ENCODE measurements at places on chromosomes 3 and 15.

DNA sequence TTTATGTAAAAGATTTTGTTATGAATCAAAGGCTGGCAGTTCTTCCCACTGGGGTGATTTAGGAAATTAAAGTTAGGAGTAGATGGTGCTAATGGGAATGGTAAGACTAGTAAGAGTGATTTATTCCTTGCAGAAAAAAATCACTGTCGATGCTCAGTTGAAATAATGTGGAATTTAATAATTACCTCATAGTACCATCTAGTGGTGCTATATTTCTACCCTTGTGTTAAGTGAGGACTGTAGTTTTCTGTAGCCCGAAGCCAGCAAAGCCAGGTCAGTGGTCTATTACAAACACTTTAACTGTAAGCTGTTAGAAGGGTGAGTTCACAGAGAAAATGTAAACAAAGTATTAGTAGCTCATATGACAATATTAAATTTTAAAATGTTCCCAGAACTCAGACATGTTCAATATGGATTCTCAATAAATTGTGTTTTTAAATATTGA lies 39.5 kb upstream of the GOLGA8J start:
- DNase-seq, result no peak

GRCh38 chr15:63599401-63600000 lies 2.3 kb downstream of the FBXL22 start:
- no peak for DNase-seq

DNA sequence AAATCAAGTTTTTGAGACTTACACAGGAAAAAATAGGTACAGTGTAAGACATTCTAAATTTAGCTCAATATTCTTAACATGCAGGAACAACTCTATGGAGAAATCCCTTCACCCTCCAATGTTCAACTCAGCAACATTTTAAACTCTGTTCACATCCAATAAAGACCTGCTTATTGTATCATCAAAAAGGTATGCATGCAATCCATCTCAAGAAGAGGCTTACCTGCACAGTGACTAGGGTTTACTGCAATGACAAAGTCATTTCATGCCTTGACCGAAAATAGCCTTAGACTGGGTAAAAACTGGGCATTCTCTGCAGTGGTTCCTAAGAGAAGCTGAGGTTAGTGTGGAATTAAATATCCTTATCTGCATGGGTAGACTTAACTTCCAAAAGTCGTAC lies 80.5 kb downstream of the MAGI1 start:
- no peak for DNase-seq

DNA sequence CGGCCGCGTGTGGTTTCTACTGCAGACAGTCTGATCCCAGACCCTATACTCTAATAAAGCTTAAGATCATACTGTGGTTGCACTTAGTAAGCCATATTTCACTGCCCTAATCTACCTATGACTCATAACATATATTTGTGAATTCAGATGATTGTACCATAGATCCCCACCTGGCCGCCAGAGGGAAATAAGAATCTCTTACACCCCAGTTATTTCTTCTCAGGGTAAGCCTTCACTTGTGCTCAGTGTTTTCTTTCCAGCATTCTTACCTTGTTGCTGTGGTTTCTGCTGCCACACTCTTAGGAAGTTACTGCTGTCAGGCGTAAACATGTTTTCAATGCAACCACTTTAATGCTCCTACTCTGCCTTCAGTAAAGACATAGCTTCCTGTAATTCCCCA lies 105.9 kb downstream of the B3GALNT1 start:
- DNase-seq, result no peak

DNA sequence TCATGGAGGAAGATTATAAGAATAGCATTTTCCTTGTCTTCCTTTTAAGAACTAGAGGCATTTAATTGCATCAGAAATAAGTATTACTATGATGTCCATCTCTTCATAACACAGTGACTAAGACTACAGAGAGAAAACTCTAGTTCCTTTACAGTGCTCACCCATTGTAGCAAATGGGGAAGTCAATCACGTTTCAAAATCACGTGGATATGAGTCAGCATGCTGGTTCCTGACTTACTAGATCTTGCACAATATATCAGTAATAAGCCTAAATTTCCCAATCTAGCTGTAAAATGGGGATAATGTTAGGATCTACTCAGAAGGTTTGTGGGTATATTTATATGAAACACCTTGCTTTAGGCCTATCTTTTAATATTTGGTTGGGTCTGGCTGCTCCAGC lies 254.8 kb upstream of the EOMES start:
- no peak for DNase-seq

DNA sequence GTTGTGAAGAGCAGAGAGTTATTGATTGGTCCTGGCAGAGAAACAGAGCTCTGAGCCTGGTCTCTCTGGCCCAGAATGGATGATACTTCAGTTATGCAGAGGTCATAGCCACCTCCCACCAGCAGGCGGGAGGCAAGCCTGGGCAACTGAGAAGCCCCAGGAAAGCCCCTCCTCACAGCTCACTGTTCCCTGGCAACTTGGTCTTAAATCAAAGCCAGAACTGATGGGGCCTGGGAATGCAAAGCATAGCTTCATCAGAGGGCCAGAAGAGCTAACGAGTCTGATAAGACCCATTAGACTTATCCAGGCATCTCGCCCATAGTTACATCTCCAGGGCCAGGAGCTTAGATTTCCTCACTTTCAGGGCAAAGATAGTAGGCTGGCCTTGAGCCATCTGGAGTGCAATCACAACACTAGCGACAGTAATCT lies 5.5 kb upstream of the COLQ start:
- no peak for DNase-seq

DNA sequence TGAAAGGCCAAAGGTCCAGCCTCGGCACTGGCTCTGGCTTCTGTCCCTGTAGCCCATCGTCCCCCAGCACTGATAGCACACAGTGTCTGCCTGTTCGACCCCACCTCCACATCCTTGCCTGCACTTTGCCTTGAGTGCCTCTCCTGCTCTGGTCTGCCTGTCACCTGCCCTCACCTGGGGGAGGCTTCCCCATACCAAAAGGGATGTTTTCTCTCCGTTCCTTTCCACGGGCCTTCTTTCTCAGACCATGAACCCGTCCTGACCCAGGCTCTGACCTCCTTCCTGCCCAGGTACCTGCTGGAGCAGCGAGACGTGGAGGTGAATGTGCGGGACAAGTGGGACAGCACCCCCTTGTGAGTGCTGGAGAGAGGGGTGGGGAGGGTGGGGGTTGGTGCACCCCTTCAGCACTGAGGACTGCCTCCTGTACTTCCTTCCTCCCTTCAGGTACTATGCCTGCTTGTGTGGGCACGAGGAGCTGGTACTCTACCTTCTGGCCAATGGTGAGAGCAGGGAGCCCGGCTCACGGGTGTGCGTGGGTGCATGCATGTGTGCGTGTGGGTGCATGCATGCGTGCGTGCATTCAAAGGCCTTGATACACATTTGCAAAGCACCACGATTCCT lies 1.5 kb downstream of the ABTB1 start:
- DNase-seq, result no peak

GRCh38 chr3:141331377-141332318 lies 36.7 kb upstream of the ZBTB38 start:
- peak; percentile 82 for DNase-seq

DNA sequence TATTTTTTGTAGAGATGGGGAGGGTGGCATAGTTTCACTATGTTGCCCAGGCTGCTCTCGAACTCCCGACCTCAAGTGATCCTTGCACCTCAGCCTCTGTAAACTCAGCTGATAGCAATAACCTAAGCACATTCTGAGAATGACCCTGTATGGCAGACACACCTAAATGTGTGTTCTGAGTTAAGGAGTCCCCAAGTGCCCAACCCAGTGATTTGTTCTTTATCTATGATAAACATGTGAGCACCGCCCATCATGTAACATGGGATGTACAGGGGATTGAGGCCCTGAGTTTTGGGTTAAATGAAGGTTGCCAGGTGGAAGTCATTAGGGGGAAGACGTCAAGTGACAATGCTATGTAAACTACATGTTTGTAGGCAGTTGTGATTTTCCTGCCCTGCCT lies 5.7 kb downstream of the NCEH1 start:
- DNase-seq, result no peak

DNA sequence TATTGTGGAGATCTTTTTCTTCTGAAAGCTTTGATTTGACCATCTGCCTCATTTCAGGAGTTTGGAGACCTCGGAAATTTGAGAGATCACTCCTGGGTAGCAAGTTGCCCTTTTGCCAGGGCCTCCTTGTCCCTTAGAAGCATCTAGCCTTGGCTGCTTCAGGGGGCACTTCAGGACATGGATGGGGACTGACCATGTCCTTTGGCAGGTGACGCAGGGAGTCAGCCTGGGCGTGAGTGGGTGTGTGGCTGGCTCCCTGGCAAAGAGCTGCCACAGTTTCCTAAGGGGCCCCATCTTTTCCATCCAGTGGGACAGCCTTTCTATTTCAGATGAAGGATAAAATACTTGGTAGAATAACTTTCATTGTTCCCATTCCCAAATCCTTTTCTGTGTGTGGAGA lies 27.6 kb downstream of the EEFSEC start:
- no peak for DNase-seq

DNA sequence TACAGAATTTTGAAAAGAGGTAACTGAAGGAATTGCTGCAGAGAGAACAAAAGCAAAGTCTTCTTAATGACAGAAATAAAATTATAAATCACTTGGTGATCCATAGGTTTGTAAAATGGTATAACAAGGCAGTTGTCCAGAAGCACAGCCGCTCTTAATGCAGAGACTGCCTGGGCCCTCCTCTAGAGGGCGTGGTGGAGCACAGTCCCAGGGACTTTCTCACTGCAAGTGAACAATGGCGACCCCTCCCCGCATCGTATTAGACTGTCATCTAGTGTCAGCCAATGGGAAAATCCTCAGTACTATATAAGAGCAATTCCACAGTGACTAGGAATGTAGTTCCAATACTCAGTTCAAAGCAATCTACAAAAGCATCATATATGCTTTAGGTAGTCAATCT lies 26.4 kb upstream of the ZBED2 start:
- DNase-seq, result no peak

DNA sequence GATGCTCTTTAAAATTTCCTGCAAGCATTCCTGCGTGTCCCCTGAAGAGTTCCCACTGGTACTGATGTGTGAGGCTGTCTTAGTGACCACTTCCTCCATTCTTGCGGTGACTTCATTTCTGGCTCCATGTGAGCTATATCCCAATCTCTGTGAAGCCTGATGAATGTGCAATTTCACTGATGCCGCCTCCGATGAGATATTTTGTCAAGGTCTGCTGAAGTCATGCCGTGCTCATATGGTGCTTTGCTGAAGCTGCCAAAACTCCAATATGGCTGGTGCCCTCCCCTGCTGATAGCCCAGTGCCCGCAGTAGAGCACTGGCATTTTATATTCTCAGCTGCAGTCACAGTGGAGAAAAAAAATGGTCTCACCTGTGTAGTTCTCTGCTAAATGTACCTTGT lies 271.5 kb downstream of the EFHB start:
- DNase-seq, result no peak

DNA sequence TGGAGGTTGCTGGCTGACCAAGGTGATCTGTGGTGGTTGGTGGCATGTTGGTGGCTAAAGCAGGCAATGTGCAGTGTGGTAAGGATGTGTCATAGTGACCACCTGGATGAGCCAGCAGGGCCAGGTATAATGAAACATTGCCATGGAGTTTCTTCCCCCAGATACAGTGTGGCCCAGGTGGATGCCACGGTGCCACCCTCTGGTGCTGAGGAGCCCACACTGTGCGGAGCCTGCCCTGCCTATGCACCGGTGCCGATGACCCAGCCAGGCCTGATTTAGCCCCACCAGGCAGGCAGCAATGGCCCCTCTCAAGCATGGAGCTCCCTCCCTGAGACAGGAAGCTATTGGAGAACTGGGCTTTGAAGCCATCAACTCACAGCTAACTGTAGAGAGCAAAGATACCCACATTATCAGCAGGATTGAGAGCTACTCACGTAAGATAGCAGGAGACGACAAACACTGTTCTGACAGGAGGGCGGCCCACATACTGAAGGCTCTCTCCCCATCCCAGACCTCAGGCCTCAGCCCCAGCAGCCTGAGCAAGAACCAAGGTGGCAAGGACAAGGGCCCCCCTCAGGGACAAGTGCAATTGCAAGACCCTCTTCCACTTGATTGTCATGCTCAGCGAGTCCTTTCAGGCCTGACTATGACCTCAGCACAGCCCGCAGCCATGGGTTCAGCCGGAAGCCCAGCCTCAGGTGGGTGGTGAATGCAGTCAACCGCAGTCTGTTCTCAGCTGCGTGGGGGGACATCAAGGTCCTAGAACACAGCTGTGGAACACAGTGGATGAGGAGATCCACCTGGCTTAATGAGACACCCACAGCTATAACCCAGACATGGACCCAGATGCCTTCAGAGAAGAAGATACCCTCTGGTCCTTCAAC lies 82.8 kb upstream of the CDV3 start:
- DNase-seq, result no peak

GRCh38 chr3:135528413-135529015 lies 437.0 kb upstream of the PPP2R3A start:
- no peak for DNase-seq

DNA sequence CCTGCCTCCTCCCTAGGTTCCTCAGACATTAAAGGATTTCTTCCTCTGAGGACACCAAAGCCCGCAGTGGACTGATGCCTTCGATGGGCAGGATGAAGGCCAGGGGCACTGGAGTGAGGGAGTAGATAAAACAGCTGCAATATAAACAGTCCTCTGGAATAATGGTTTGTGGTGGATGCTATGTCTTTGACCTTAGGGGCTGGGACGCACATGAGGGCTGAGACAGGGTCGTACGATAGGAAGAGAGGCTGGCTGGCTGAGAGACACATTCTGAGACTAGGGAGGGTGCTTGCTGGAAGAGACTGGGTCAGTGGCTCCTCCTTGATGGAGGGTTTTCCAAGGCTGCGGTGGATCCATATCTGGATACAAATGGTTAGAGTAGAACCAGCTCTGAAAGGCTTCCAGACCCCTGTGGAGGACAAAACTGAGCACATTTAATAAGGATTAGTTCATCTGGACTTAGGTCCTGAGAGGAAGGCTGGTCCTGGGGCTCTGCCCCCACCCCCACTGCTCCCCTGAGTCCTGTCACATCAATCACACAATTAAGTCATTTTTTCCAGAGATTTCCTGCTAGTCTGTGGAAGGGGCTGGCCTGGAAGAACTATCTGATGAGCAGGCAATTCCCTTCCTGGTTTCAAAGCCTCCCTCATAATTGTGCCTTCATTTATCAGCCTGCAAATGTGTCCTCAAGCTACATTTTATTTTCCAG lies 15.8 kb downstream of the TBC1D21 start:
- DNase-seq, result no peak

DNA sequence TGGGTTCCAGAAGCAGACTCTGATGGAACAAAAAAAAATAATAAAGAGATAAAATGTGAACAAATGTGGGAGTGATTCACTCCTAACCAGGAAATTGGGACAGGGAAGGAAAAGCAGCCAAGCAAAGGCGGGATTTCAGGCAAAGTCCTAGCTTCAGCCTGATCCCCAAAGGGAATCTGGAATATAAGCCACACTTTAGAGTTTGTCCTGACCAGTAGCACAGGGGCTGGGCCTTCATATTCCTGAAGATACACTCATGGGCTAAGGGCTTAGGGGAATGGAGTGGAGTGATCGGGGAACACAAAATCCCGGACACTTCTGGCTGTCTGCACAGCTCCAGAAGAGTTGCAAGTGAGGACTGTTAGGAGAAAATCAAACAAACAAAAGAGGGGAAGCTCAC lies 135.0 kb upstream of the COL8A1 start:
- DNase-seq, result no peak

- no peak for DNase-seq
Observed at GRCh38 chr3:42498791-42499477, 3.5 kb upstream of the VIPR1 start.

- no peak for DNase-seq
Observed at GRCh38 chr3:119595639-119596334, 1.9 kb upstream of the PLA1A start.

Measured in smooth muscle cell of the brain vasculature (primary cell).